ENCODE measurements at places on chromosomes 12 and 14.

- DNase-seq, result peak; percentile 82
Observed at GRCh38 chr12:94427501-94428381, 31.9 kb downstream of the CEP83 start.

- DNase-seq, result no peak
Observed at GRCh38 chr14:36271222-36271621, 49.2 kb downstream of the MBIP start.

DNA sequence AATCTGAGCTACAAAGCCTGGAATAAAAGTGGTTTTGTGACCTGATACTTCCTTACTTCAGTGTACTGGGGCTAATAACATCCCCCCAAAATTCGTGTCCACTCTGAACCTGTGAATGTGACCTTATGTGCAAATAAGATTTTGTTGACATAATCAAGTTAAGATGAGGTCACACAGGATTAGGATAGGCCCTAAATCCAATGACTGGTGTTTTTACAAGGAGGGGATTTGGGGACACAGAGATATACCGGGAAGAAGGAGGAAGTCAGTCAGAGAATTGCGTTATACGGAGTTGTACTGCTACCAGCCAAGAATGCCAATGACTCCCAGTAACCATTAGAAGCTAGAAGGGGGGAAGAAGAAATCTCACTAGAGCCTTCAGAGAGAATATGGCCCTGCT is 299.9 kb downstream of the ACSS3 start:
- DNase-seq, result no peak

GRCh38 chr12:109726511-109727038 is 12.9 kb downstream of the FAM222A start:
- no peak for DNase-seq

GRCh38 chr14:65228436-65228835 is 126.1 kb upstream of the MAX start:
- DNase-seq, result no peak

GRCh38 chr12:93749515-93749914 is 72.3 kb downstream of the CRADD start:
- DNase-seq, result no peak

DNA sequence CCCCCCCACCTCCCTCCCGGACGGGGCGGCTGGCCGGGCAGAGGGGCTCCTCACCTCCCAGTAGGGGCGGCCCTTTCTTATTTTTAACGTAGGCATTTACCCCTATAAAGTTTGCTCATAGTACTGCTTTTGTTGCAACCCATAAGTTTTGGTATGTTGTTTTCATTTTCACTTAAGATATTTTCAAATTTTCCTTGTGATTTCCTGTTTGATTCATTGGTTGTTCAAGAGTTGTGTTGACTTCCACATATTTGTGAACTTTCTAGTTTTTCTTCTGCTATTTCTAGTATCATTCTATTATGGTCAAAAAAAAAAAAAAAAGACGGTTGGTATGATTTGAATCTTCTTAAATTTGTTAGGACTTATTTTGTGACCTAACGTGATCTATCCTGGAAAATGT is 6.5 kb downstream of the NOXRED1 start:
- no peak for DNase-seq
